ENCODE measurements at places on chromosomes 1 and 21.

DNA sequence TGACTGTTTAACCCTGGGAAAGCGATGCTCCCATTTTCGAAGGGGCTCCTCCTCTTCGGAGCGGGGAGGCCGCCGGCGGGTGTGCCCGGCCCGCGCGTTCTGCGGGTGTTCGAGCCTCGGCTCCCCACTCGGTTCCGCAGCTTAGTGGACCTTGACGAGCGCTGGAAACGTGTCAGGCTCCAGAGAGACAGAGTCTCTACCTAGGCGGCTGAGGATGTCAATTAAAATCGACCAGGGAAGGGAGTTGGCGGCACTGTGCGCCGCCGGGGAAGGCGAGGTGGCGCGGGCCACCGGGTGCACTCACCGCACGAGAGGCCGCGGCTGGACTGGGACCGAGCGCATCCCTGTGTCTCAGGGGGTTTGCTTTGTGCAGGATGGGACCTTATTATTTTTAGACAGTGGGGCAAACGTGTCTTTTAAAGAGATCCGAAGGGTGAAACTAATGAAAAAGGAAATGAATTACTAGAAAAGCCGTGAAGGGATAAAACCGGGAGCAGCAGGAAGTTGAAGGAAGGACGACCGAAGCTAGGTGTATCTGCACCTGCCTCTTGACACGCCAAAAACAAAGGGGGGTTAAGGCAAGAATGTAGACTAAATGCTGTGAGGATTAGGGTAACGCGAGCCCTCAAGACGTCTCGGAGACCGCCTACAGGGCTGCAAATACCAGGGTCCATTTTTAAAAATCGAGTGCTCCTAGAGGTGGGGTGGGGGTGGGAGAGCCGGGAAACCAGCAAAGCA is 5.6 kb downstream of the LHX4 start:
- no peak for DNase-seq

GRCh38 chr1:153356392-153357075 is 1.1 kb upstream of the S100A9 start:
- no peak for DNase-seq

GRCh38 chr1:57620605-57621004 is 196.7 kb upstream of the DAB1 start:
- DNase-seq: no peak

GRCh38 chr1:8411803-8412182 is 93.9 kb downstream of the SLC45A1 start:
- no peak for DNase-seq

DNA sequence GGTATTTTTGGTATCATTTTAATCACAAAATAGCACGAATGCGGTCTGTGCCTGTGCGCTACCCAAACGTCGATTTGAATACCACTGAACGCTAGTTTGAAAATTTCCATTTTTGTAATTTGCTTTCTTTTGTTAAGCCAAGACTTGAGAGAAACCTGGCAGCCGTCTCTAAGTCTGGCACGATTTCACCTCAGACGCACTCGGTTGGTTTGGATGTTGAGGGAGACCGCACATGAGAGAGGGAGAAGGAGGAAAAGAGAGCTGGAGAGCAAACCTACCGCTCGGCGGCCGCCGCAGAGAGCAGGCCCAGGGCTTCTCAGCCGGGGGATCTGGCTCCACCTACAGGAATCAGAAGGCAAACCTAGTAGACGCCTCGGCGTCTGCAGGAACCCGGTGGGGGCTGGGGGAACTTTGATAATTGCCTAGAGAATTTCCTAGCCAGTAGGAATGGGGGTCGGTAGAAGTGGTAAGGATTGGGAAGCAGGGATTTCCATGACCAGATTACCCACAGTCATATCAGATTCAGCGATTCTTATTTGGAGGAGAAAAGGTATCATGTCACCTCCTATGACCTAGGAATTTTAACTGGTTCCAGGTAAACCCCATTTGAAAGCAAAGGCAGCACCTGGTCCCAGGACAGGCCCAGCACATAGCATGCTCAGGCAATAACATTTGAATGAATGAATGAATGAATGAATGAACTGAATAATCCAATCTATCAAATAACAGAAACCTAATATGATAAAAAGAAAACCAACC is 83.2 kb downstream of the TM2D1 start:
- DNase-seq: peak; percentile 93

DNA sequence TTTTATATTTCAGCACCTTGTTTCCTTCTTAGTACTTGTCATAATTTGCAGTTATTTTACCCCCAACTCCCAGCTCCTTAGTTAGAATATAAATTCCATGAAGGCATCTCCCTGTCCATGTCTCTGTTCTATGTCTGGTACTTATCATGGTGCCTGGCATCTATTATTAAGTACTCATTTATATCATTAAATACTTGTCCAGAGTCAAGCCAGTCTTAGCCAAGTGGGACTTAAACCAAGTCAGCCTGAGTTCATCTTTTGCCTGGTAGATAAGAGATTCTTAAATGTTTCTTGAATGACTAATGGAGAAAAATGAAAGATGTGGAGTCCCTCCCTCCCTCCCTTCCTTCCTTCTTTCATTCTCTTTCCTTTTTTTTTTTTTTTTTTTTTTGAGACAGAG is 9.4 kb downstream of the SLC25A44 start:
- DNase-seq: no peak

DNA sequence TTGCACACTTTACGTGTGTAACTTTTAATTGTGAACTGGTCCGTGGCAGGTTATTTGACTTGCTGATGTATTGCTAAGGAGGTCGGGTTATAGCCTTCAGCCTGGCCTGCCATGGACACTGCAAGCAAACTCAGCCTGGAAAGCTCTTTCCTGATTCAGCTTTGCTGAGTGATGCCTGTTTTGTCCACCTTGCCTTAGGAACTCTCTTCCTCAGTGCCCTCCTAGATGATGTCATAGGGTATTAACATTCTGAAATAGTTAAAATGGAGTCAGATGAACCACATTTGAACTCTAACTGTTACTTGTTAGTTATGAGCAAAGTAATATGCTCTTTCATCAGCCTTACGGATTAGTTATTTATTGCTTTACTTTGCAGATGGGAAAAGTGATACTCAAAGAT is 446.0 kb downstream of the PCP4 start:
- DNase-seq: no peak

GRCh38 chr1:50329332-50329932 is 93.8 kb downstream of the DMRTA2 start:
- no peak for DNase-seq

DNA sequence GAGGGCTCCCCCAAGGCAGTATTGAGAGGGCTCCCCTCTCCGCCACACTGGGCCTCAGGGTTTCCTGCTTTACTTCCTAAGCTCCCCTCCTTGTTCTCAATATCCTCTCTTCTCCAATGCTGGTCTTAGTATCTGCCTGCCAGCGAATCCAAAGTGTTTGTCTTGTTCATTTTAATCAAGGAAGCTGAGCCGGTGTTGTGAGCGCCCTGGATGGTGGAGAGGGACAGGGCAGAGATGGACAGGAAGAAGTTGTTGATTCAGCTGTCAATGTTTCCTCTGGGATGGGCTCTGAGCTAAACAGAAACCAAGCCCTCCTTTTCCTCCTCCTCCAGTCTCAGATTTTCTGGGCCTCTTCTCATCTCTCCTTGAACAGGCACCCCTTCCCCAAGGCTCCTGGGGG is 5.4 kb downstream of the OLFML3 start:
- DNase-seq: no peak

DNA sequence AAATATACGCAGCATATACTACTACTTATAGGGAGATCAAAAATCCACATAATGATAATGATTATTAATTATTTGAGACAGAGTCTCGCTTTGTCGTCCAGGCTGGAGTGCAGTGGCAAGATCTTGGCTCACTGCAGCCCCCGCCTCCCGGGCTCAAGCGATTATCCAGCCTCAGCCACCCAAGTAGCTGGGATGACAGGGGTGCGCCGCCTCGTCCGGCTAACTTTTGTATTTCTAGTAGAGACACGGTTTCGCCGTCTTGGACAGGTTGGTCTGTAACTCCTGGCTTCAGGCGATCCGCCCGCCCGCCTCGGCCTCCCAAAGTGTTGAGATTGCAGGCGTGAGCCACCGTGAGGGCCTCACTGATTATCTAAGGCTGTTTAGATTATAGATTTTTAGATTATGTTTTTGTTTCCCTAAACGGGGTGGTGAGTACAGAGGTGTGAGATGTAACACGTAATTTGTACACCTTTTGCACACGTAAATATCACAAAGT is 548 bp upstream of the SLC25A33 start:
- DNase-seq: no peak

GRCh38 chr1:27724961-27725373 is 794 bp upstream of the FAM76A start:
- DNase-seq: peak; percentile 51

DNA sequence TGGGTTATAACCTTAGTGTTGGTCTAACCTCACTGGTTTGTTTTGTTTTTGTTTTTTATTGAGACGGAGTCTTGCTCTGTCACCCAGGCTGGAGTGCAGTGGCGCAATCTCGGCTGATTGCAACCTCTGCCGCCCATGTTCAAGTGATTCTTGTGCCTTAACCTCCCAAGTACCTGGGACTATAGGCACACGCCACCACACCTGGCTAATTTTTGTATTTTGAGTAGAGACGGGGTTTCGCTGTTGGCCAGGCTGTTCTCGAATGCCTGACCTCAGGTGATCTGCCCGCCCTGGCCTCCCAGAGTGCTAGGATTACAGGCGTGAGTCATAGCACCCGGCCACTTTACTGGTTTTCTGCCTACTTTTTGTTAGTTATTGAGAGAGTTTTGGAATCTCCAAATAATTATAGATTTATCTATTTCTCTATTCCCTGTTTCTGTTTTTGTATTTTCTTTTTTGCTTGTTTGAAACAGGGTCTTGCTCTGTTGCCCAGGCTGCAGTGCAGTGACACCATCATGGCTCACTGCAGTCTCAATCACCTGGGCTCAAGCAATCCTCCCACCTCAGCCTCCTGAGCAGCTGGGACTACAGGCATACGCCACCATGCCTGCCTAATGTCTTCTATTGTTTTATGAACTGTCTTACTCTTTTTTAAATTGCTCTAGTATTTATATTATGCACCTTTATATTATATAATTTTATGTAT is 21.4 kb downstream of the SMG7 start:
- DNase-seq: no peak

GRCh38 chr1:226692051-226692792 is 46.9 kb downstream of the ITPKB start:
- no peak for DNase-seq

DNA sequence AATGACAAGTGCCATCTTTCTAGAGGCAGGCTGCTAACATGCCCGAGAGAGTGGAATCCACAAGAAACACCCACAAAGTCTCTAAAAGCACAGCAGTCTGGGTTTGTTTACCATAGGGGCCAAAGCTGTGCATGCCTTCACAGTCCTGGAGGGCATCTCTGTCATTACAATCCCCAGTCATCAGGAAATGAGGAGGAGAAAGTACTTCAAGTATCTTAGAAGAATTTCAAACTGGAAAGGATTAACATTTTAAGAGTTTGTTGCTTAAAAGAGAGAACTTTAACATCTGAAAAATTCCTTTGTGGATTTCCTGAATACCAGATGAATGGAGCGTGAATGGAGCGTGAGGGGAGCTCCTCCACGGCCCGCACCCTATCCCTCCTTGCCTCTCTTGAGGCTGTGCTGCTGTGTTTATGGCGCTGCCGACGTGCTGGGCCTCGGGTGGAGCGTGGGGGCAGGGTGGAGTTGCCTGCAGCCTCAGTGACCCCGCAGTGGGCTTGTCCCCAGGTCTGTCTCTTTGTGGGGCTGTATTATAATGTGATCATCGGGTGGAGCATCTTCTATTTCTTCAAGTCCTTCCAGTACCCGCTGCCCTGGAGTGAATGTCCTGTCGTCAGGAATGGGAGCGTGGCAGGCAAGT is 23.3 kb downstream of the SLC6A17 start:
- no peak for DNase-seq

DNA sequence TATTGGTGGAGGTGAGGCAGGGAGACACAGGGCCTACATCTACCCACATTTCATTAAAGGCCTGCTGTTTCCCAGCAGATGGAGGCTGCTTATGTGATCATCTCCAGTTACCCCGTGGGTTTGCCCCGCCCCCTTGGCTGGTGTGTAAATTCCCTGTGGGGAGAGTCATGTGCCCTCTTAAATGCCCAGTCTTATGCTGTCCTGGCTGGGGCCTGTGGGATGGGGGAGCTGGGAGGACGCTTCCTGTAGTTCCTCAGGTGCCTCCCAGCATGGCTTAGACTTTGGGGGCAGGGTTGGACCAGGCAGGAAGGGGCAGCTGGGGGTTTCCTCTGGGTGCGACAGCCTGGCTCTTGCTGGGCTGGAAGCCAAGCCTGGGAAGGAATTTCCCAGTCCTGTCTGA is 15.5 kb upstream of the CITED4 start:
- DNase-seq: peak; percentile 91

GRCh38 chr21:43268086-43268803 is 99.4 kb downstream of the CRYAA start:
- peak; percentile 40 for DNase-seq

GRCh38 chr1:2796890-2797740 is 4.4 kb downstream of the TTC34 start:
- peak; percentile 40 for DNase-seq

DNA sequence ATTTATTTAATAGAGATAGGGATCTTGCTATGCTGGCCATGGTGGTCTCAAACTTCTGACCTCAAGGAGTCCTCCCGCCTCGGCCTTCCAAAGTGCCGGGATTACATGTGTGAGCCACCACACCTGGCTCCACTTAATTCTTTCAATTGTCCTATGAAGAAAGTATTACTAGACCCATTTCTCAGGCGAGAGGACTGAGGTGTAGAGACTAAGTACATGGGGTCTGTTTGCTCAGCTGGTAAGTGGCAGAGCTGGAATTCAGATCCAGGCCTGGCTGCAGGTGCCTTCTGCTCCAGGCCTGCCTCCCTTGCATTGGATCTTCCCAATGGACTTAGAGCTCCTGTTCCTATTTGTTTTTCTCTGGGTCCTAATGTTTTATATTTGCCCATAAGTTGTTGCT is 55.5 kb downstream of the HTR6 start:
- no peak for DNase-seq

DNA sequence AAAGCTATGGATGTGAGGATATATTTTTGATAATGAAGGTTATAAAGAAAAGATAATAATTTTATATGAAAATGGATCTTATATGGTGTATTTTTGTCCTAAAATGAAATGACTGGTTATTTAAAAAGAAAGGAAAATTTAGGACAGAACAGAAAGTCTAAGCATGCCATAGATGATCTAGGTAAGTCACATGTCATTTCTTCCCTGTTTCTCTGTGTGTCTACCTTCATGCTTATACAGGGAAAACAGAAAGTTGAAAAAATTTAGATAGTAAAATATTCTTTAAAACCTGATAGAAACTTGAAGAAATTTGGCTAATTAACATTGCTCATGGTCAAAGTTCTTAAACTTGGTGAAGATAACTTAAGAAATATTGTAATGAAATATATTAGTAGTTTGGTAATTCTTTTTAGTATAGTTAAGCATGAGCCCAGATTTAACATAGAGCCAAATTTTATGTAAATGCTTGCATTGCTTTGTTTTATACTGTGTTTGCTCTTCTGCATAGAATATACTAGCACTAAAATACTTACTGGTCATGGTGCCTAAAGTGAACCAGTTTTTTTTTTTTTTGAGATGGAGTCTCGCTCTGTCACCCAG is 12.4 kb upstream of the GBP4 start:
- DNase-seq: no peak

Measured in aorta (tissue), 5 donors.